ENCODE measurements at places on chromosomes 3 and 15.

DNA sequence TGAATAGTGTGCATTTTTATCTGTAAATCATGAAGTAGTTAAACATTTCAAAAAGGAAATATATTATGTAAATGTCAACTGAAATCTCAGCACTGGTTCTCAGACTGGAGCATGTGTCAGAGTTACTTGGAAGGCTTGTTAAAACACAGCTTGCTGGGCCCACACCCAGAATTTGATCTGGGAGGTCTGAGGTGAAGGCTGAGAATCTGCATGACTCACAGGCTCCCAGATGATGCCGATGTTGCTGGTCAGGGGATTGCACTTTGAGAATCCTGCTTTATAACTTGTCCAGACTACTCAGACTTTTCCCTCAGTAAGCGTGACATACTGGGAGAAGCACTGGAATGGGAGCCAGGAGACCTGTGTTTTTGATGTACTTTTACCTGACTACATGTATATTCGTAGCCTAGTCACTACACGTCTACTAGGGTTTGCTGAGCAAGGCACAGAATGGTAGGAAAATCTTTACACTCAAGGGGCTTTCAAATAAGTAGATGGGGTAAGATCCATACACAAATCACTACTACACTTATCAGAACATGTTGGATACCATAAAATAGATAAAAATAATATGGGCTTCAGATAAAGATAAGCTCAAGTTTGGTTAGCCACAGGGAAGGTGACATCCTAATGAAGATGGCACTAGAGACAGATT, 77.1 kb upstream of the MEX3B start:
- DNase-seq, result no peak

DNA sequence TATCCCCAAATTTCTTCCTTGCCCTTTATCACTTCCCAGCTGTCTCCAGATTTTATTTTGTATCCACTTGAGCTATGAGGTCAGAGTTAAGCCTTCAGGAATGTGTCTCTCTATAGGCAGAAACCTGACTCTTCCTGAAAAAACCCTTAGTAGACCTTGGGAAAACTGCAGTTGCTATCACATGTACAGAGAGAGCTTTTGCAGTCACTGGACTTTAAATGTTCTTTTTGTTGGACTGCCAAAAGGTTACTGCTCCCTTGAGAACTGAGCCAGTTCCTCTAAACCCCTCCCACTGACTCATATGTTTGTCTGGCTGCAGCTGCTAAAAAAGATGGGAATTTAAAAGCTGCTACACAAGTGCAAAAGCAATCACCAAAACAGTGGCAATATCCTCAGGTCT, 169.1 kb upstream of the CCDC54 start:
- no peak for DNase-seq

DNA sequence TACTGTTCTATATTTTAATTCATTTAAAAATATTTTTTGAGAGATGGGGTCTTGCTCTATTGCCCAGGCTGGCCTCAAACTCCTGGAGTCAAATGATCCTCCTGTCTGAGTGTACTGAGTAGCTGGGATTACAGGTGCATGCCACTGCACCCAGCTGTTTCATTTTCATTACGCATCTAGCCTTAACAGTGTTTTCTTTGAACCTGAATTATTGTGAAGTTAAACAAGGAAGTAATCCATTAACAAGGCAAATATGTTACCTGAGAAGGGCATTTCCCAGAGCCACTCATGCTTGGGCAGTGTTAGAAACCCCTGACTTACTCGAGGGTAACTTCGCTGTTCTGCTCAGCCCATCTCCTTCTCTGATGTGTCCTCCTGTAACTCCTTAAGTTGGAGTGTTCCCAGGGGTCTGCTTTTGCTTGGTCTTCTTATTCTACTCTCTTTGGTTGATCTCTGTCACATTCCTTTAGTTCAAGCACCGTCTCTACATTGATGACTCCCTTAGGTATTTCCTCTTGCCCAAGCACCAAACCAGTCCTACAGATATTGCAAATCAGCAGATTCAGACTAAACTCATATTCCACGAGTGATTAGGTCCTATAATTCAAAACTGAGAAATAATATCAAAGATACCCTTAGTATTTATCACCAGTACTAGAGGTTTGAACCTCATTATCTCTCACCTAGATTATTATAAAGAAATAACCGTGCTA, 107.9 kb downstream of the STAC start:
- no peak for DNase-seq

DNA sequence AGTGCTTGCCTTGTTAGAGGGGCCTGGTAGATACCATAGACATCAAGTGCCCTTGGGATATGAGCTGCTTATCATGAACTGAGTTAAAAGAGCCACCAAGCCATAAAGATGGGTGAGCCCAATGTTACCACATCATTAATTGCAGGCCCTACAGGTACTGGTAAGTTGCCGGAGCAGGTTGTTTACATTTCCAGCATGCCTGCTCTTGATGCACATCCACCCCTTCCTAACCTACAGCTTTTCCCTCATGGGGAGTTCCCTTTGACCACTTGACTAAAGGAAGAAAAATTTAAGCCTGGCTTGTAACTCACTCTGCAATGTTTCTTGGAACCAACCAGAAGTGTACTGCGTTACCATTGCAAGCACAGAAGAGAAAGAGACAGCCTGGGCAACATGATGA, 24.7 kb upstream of the ULK4 start:
- no peak for DNase-seq

- DNase-seq, result no peak
These were observed 4.5 kb downstream of the NDUFB5 start for GRCh38 chr3:179608931-179609720.

- DNase-seq, result no peak
These were observed 176.8 kb downstream of the TUSC7 start for GRCh38 chr3:116886202-116886893.

DNA sequence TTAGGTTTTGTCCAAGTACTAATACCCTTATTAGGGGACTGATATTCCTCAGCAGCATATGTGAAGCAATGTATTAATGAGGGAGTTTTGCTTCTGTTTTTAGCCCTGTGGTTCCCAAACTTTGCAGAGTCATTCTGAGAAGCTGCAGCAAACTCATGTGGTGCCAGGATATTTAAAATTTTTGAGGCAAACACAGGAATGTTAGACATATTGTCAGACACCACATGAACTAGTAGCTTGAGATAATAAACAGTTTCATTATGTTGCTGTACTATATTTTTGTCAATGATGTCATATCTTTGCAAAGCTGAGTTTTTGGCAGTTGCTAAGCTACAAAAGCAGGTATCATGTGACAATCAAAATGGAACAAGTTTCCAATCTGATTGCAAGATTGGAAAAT, 36.6 kb downstream of the ATP6V1A start:
- no peak for DNase-seq

DNA sequence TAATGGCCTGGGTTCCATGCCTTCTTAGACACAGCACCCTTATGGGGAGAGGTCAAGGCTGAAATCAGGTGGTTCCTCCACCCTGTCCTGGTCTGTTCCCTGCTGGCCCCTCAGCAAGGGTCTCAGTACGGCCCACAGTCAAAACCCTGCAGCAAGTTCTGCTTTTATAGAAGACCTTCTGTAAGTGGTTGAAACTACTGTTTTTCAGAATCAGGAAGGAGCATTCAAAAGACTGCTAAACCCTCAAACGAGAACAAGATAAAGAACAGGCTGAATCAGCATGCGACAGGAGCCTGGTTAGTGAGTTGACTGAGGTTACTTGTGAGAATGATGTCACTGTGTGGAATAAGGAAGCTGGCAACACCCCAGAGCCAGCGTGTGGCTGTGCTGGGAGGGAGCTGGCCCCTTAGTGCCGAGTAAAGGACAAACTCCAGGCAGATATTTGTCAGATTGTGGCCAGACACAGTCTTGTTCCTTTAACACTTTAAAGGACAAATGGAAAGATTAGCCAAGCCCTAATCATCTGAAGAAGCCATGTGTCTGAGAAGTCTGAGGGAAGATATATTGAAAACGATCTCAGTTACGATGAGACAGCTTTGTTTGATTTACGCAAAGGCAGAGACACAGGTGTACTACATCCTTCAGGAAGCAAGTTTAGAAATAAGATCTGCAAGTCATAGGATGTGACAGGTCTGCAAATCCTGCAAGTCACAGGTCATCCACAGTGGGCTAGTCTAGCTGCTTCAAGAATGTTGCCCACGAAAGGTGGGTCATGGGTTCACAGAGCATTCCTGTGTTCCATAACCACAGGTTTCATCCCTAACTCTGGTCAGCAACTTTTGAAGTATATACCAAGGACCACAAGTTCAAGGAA, 54.0 kb downstream of the B3GNT5 start:
- no peak for DNase-seq

DNA sequence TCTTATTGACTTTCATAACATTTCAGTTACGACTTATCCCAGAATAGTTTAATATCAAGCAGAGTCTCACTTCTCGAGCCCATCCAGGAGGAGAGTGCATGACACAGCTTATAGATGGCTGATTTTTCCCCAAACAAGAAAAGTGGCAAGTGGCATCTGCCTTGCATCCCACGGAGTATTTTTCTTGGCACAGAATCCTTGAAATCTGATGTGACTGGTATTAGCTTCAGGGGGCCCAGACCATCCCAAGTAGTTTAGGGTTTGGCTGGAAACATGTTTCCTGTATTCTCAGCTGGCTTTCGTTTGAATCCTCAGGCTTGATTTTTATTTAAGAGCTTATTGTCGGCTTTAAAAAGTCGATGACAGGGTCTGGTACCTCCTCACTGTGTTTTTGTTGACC, 20.7 kb upstream of the FBXL22 start:
- no peak for DNase-seq

DNA sequence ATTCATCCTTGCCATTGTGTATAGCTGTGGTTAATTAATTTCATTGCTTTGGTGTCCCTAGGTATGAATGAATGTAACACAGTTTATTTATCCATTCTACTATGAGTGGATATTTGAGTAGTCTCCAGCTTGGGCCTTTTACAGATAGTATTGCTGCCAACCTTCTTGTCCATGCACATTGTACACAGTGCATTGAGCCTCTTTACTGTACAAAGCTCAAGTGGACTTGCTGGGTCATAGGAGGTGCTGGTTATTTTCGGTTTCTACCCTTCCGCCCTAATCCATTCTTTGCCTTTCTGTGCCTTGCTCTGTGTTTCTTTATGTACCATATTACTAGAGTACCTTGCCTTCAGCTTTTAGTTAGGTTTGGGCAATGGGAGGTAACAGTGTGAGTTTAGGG, 60.7 kb downstream of the DUT start:
- no peak for DNase-seq

GRCh38 chr3:112875561-112875960, 28.9 kb upstream of the CD200R1L start:
- no peak for DNase-seq

GRCh38 chr15:82835391-82835917, 26.0 kb downstream of the WHAMM start:
- no peak for DNase-seq

DNA sequence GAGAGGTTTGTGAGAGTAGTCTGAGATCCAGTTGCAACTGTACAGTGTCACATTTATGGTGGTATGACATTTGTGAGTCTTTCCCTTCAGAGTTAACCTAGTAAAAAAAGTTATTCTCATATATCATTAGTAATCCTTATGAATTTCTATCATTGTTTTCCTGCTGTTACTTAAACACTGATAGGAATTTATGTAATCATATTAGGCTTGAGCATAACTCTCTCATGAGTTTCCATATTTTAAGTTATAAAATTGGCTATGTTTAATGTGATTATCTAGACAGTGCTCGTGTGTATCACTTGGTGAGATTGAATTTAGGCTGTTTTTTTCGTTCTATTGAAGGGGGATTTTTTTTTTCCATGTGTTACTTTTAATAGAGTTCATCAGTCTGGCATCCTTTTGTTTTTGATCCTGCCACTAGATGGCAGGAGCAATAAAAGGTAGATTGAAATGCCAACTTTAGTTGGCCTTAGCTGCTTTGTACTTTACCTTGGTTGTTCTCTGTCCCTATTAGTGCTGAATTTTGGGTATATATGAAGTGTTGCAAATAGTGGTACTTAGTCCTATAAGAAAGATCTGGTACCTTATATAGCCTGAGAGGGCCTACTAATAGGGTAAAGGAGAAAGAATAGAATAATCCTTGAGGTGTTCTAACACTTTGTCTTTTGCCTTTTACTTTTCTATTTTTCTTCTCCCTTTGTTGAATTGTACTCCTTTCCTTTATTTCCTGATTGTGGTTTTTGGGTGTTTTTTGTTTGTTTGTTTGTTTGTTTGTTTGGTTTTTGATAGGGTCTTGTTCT, 17.9 kb downstream of the STT3B start:
- DNase-seq, result no peak

- no peak for DNase-seq
These were observed 211.7 kb upstream of the GADL1 start for GRCh38 chr3:31106204-31106603.

DNA sequence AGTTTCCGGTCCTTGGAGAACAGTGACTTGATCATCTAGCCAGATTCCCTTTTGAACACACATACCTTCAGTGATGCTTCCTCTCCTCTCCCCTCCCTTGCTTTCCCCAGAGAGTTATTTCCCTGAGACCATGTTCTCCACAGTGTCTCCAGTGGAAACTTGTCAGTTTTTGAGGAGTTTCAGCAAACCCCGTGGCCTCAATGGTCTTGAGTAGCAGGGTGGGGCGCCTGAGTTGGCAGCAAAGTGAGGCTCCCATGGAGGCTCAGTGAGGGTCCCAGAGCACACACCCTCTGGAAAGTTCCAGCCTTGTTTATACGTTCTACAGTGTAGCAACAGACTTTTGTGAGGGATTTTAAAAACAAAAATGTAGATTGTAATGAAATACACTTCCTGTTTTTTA, 135.1 kb downstream of the LRRC28 start:
- no peak for DNase-seq
